Activated CD8-positive, alpha-beta memory T cell treated with anti-CD3 and anti-CD28 coated beads for 24 hours (primary cell): ENCODE measurements at places on chromosomes 3 and 15.

- no peak for DNase-seq
Measured at GRCh38 chr15:51062736-51063135, 32.0 kb downstream of the TNFAIP8L3 start.

GRCh38 chr15:63044077-63044644 lies 1.6 kb downstream of the TPM1 start:
- DNase-seq, result no peak

DNA sequence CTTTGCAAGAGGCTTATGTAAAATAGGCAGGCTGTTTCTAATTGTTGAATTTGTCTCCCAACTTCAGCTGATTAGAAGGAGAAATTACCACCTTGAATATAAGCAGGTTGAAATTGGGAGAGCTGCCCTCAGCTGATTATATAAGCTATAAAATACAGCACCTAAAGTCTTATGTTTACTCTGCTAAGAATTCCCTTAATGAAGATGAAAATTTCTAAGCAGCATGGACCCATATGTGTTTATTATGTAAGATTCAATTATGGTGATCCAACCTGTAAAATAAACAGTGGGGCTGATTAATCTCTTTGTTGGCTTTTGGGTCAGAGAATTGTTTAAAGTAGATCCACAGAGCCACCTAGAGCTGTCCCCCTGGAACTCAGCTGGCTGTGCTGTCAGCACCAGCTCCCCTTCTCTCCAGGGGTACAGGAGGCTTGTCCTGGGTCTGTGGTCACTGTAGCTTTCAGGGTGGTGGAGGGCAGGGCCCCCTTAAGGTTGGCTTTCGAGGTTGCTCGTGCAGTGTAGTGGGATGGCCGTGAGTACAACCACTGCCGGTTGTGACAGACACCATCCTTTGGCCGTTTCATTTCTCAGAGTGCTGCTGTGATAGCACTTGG lies 9.5 kb downstream of the SLCO3A1 start:
- no peak for DNase-seq

GRCh38 chr15:95869920-95870319 lies 460.6 kb upstream of the NR2F2 start:
- DNase-seq, result no peak

- DNase-seq, result no peak
Measured at GRCh38 chr3:122533931-122534334, 19.2 kb upstream of the KPNA1 start.

GRCh38 chr3:49454458-49454857 lies 15.6 kb upstream of the DAG1 start:
- DNase-seq, result no peak

DNA sequence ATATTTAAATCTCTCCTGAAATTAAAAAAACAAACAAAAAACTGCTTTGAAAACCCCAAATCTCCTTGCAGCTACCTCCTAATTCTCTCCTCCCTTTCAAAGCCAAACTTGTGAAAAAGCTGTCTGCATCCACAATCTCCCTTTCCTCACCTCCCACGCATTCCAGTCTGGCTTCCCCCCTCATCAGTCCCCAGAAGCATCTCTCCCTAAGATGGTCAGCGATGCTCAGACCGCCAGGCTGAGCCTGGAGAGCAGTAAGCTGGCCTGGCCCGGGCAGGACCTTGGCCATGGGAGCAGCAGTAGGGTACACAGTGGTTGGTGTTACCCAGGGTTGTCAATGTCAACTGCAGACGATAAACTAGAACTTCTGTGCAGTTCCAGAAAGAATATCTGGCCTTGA lies 32.9 kb upstream of the BLM start:
- DNase-seq, result no peak

DNA sequence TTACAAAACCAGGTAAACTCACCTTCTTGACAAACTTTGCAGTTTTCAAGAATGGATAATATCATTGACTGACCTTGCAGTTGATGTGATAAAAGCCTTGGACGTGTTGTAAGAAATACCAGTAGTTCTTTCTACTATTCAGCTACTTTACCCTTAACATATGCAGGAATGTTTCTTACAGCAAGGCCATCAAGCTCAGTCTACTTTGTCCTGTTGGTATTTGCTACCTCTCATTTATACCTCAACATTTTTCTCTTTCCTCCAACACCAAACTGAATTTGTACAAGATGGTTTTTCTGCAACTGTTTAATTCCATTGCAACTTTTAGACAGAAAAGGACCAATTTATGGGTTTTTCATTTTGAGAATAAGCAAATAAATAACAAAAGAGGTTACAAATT lies 147.4 kb upstream of the BCHE start:
- DNase-seq, result no peak

- DNase-seq, result peak; percentile 70
Measured at GRCh38 chr3:68057637-68058320, 403.4 kb upstream of the SUCLG2 start.

- DNase-seq, result no peak
Measured at GRCh38 chr15:49490966-49491365, 67.9 kb downstream of the FGF7 start.

DNA sequence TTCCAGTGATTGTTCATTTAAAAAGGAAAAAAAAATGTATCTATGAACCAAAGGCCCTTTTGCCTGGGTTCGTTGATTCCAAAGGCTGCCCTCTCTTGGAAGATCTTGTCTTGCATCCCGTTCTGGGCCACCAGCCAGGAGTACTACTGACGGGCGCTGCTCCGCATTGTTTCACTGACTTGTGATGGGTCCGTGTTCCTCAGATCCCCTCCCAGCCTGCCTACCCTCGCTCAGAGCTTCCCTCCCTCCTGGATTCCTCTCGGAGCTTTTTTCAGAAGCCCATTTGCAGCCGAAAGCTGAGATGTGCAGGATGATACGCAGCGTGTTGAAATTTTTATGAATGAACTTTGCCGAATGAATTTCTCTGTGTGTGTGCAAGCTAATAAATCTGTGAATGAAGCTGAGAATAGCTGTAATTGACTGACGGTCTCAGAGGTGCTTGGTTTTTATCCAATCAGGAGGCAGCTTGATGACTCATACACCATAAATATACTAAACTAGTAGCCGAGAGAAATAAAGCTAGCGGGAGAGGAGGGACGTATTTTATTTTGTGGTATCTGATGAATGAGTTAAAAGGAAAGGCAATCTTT lies at the start of gene SHC4:
Gene SHC4 (minus strand): TSS at position 396 of the 590 bp plus-strand sequence. CDS start 904 bp downstream, outside the sequence.
- DNase-seq, result peak; percentile 68

GRCh38 chr3:188264226-188265207 lies 110.6 kb downstream of the LPP start:
- DNase-seq, result no peak

DNA sequence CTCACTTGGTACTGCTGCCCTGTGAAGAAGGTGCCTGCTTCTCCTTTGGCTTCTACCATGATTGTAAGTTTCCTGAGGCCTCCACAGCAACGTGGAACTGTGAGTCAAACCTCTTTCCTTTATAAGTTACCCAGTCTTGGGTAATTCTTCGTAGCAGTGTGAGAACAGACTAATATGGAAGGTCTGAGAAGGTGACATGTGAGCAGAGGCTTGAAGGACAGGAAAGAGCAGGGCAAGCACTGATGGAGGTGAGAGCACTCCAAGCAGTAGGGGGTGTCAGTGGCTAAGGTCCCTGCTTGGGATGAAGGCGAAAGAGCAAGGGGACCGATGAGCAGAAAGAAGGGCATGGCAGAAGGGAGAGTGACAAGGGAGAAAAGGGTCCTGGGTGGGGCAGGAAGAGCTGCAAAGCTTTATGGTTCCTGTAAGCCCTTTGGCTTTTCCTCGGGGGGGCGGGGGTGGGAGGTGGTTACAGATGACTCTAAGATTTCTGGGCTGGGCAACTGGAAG lies 3.5 kb downstream of the EIF4E3 start:
- peak; percentile 67 for DNase-seq

DNA sequence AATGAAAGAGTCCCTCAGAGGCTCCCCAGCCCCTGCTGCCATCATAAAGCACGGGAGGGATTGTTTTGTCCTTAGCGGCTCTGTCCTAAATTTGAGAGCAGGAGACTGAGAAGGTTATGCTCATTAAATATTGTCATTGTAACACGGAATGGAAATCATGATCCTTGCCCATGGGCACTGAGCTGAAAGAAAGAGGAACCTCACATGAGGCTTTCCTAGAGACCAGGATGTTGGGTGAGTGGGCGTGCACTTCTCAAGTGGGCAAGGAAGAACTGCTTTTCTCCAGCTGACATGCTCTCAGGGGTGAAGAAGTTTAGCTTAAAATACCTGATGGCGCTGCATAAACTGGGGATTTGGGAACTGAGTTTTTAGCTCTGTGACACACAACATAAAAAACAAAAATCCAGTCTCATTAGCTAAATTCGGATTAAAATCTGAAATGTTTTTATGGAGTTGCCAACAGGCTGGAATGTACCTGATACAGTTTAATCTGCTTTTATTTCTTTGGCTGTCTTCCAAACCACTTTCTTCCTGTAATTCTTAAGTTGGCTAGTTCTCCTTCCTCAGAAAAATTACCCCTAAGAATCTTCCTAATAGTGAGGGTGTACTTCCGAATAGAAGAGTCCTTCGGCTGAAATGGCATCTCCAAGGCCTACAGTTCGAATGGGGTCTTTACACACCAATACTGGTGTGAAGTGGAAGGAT lies 31.7 kb downstream of the ADPGK start:
- DNase-seq, result no peak

DNA sequence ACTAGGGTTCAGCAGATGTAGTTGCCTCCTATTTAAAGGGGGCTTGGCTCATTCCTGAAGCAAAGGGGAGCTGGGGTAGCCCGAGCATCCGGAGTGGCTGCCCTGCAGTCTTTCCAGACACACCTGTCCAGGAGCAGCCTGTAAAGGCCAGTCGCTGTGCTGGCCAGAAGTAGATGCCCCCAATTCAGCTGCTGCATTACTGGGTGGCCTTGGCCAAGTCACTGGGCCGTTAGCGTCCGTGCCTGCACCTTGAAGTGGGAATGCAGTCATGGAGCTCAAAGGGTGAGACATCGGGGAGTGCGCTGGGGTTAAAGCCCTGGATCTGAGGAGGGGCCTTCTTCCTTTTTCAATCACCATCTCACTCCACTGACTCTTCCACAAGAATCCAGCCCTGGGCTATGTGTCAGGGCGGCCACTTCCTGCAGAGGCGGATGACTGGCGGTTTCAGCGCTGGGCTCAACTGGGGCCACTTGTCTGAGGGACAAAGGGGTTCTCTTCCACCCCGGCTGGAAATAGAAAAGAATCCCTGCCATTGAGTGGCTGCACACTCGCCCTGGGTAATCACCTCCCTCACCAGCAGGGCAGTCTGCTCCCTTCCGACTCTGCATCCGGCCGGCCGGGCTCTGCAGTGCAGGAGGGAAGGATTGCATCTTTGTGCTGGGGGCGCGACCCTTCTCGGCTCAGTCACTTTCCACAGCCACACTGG lies 11.8 kb downstream of the ALDH1A3 start:
- DNase-seq, result no peak

DNA sequence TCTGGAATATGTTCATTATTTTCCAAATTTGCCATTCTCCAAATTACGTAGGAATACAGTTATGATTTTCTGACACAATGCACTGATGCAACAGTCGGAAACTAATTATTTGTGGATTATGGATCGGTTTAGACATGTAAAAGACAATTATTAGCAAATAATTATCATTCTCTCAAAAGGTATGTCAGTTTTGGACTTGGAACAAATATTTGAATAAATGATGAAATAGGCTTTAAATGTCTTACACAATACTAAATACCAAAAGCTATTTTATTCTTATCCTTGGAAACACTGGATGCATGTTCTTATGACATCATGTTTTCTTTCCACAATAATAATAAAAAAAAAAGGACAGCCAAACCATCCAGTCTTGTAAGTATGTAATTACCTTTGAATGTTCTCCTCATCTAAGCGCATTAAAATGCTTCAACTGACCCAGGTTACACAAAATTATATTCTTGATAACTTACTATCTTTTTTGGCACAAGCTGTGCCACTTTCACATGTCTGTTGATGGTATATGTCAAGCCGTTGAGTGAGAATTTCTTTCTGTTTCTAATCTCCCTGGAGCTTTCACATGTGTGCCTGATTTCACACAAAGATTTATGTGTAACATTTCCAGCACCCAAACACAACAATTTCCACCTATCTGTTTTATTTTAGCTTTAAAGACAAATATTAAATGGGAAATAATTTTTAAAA lies 238.5 kb upstream of the ZNF385D start:
- DNase-seq, result no peak

DNA sequence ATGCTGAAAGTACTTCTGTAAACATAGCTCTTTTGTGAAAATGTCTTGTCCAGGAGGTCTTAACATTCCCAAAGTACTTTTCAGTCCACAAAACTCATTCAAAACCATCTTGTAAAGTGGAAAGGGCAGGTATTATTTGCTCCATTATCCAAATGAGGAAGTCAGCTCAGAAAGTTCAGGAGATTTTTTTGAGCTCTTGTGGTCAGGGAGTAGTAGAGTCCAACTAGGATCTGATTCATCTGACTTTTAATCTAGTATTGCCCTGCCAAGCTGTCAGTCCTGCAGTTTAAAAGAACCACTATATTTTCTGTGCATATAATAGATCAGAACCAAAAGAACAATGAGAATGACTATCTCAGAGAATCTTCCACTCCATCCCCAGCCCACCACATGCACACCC lies 83.5 kb downstream of the FOXB1 start:
- no peak for DNase-seq

- DNase-seq, result no peak
Measured at GRCh38 chr3:53353202-53353601, 5.9 kb upstream of the DCP1A start.

GRCh38 chr3:178072391-178073305 lies 463.6 kb upstream of the KCNMB2 start:
- DNase-seq, result no peak

- no peak for DNase-seq
Measured at GRCh38 chr3:98918586-98918985, 17.1 kb upstream of the DCBLD2 start.

DNA sequence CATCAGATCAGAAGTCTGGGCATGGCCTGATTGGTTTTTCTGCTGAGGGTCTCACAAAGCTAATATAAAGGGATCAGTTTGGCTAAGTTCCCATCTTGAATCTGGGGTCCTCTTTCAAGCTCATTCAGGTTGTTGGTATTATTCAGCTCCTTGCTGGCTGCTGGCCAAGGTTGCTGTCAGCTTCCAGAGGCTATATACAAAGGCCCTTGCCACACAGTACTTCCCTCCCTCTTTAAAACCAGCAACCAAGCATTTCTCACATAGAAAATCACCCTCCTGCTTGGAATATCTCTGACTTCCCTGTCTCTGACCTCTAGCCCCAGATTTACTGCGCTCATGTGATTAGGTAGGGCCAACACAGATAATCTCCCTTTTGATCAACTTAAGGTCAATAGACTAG lies 442.9 kb downstream of the ERC2 start:
- DNase-seq, result no peak

- DNase-seq, result no peak
Measured at GRCh38 chr3:126261037-126261436, 80.7 kb upstream of the ALDH1L1 start.

DNA sequence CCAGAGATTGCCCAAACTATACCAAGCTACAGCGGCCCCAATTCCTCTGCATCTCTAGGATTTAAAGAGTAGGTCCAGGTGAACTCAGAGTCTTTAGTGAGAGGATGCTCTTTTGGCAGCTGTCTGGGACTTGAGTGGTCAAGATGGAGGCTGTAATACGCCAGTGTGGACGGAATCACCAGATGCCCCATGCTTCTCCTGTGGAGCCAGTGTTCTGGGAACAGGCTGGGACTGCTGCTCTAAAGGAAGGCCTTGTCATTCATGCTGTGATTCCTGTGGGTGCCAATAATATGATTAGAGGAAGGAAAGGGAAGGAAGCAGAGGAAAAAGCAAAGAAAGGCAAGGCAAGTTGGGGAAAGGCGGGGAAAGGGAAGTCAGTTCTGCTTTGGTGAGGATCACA lies 17.4 kb upstream of the NOX5 start:
- no peak for DNase-seq

GRCh38 chr3:180267202-180267843 lies 230.6 kb upstream of the PEX5L start:
- DNase-seq, result no peak

GRCh38 chr15:60790641-60791040 lies 311.7 kb upstream of the ICE2 start:
- no peak for DNase-seq

GRCh38 chr3:136189859-136190617 lies 6.1 kb downstream of the MSL2 start:
- no peak for DNase-seq
